ACHN (cell line): ENCODE measurements at places on chromosomes 2 and 18.

- no peak for DNase-seq
Measured at GRCh38 chr2:219378163-219378851, 9.4 kb downstream of the DNPEP start.

- peak; percentile 67 for DNase-seq
Measured at GRCh38 chr2:157245846-157246764, 11.4 kb upstream of the GALNT5 start.

- no peak for DNase-seq
Measured at GRCh38 chr2:19519045-19519444, 160.6 kb upstream of the OSR1 start.

GRCh38 chr2:167932123-167932693 is 315.2 kb downstream of the STK39 start:
- DNase-seq = no peak

GRCh38 chr2:180016937-180017336 is 9.8 kb upstream of the CWC22 start:
- DNase-seq = no peak

DNA sequence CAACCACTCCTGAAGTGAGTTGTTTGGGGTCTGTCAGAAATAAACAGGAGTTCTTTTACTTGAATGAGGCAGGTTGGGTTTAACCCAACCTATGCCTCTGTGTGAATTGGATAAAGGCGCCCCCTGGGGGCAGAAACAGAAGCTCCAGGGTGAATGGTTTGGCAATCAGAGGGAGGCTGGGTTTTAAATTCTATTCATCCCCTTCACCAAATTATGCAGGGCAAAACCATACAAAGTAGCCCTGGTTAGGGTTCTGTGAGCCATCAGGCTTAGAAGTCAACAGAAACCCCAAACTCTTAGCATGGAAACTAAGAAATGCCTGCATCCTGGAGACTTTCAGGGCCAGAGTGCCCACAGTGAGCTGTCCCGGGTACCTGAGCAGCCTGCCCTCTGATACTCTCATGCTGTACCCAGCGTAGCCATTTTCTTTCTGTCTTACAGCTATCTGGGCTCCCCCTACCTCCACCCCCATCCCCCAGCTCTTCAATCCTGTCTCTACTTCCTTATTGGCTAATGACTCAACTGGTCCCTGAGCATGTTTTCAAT is 241.5 kb downstream of the ICOS start:
- peak; percentile 47 for DNase-seq
